Pulmonary artery endothelial cell (primary cell): ENCODE measurements at places on chromosomes 7 and 10.

DNA sequence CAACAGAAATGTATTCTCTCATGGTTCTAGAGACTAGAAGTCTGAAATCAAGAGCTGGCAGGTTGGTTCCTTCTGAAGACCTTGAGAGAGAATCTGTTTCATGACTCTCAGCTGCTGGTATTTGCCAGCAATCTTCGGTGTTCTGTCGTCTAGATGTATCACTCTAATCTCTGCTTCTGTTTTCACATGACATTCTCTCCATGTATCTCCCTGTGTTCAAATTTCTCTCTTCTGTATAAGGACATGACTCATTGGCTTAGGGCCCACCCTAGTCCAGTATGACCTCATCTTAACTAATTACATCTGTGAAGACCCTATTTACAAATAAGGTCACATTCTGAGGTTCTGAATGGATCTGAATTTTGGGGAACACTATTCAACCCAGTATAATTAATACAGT is 82.3 kb downstream of the ANKRD7 start:
- DNase-seq: no peak

DNA sequence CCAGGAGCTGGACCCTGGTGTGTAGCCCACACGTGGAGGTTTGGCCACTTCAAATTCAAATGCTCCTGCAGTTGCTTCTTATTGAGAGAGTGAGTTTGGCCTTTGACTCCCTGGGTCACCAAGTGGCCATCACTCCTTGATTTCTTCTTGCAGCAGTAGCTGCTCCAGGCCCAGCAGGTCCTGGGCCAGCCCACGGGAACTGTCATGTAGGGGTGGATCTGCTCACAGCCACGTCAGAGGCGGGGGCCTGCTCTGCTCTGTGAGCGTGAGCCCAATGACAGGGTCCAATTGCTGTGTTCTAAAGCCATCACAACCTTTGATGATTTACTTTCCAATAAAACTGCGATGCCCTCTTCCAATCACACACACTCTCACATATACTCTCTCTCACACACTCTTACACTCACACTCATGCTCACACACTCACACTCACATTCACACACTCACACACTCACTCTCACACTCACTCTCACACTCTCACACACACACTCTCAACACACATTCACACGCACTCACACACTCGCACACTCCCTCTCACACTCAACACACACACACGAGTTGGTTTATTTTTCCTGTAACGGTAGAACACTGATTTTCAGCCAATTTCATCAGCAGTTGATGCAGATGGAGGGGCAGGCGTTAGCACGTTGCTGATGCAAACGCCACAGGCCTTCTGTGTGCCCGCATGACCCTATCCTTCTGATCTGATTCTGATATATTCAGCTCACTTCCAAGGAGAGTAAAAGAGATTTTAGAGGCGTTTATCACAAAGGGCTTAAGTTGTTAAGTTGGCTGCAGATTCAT is 210.7 kb upstream of the PPP2R2D start:
- DNase-seq: no peak

GRCh38 chr7:130910949-130911944 is 177.2 kb upstream of the KLF14 start:
- DNase-seq: no peak

DNA sequence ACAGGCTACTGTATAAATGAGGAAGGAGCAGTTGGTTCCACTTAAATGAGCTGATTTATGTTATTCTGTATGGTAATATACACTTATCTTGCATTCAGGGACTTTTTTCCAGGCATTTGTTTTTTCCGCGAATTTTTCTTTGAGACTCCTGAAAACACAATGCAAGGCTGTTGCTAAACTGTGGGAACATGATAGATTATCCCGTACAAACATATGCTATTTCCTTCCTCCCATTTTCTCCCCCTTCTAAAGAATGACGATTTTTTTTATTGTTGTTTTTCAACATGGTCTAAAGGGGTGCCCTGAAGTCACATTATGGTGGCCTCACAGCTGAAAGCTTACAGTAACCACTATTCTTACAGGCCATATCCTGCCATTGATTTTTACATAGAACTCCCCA is 523.9 kb upstream of the NRP1 start:
- DNase-seq: peak; percentile 35

- DNase-seq: no peak
Observed at GRCh38 chr10:86931872-86932271, 25.5 kb downstream of the MMRN2 start.

DNA sequence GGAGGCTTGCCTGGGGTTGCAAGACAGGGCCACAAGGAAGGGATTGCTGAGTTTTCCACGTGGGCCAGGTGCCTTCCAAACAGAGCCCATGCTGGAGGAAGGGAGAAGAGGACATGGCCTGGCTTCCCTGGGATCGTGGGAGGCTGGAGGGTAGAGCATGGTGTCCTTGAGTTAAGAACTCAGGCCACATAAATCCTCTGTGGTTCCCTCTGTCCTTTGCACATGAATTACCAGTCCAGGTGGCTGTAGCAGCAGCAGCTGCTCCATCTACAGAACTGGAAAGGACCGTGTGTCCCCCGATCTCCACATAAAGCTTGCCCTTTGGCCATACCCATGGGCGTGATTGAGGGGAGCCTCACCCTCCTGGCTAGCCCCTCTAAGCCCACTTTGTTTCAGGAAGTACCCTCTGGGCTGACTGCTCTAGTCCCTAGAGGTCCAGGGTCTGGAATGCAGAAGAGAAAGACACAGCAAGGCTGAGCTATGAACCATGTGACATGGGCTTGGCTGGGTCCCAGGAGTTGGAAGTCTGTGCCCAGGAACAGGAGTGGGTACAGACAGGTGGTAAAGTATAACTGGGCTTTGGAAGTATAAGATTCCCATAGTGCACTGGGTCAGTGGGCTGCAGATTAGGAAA is 84.9 kb downstream of the C10orf105 start:
- no peak for DNase-seq

GRCh38 chr10:84899268-84899667 is 570.9 kb downstream of the CCSER2 start:
- DNase-seq: no peak

DNA sequence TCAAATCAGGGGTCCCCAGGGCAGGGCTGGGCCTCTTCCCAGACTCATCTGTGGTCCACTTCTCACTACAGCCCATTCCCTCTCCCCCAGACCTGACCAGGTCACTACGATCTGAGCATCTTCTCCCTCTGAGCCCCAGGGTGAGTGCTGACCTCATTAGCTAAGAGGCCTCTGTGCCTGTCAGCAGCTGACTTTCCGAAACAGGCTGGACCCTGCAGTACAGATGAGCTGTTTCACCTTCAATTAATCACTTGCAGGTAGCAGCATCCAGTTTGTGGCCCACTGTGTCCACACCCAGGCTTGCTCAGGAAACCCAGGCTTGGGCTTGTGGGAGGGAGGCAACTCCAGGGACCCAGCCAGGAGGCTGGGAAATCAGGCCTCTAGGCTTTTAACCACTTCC is 24.3 kb downstream of the SRRM3 start:
- no peak for DNase-seq

DNA sequence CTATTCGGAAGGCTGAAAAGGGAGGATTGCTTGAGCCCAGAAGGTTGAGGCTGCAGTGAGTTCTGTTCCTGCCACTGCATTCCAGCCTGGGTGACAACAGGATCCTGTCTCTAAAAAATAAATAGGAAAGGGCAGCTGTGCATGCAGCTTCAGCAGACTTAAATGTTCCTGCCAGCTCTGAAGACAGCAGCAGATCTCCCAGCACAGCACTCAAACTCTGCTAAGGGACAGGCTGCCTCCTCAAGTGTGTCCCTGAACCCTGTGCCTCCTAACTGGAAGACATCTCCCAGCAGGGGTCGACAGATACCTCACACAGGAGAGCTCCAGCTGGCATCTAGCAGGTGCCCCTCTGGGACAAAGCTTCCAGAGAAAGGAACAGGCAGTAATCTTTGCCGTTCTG is 117.9 kb downstream of the CXCL12 start:
- DNase-seq: no peak

DNA sequence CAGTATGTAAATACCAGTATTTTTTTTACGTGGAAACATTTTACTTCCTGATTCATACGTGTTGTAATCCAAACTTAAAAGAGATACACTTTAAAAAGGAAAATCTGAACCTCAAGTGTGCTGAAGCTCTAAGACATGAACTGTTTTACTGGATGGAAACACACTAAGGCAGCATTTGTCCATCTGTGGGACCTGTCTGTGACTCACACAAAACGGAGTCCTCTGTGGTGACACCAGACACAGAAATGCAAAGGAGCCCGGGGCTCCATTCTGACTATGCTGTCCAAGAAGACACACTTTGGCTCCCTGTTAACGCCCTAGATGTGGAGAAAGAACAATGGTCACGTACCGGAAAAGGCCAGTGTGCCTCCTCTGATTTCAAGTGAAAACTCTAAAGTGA is 23.9 kb downstream of the RNF133 start:
- no peak for DNase-seq

DNA sequence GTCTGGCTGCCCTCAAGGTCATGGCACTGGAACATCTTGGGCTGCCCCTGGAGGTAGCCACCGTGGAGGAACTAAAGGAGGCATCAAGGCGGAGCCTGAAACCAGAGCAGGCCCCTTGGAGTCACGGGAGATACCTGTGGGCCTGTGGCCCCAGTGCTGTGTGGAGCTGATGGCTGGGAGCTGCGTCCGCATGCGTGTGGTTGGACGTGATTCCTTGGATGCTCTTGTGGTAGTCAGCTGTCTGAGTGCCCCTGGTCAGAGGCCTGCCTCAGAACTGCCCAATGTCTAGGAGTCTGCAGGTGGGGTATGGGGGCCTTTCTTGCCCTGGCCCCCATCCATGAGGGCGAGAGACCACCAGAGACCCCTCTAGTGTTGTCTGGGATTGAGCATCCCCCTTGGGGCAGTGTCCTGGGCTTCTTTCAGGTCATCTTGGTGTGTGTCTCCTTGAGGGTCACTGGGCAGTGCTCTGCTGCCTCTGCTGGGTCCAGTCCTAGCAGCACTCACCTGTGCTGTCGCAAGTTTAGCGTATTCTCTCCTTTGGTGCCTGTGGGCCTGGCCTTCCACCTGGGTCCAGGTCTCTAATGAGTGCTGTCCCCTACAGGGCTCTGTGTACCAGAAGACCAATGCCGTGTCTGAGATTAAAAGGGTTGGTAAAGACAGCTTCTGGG is 8.1 kb downstream of the PGAM2 start:
- no peak for DNase-seq

DNA sequence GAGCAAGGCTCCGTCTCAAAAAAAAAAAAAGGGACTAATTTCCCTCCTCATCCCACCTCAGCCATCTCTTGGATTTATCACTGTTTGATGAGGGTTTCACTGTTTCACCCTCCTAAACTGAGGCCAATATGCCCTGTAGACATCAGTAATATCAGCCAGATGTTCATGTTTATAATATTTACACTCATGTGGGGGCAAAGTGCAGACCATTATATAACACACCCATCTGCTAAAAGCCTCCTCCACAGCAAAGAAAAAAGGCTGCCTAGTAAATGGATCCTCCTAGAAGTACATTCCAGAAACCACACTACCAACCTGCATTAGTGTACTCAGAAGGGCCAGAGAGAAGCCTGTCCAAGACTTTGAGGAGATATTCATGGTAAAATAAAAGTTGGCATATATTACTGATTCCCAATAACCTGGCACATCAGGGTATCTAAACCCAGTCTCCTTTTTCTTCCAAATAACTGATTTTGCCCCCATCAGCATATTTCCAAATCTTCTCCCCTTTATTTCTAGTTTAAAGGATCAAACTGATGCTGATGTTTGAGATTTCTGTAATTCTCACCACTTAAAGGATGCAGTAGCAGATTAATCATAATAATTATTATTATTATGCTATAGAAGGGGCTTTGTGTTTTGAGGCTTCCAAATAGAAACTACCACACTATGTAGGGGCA is 55.1 kb downstream of the LGI1 start:
- no peak for DNase-seq

DNA sequence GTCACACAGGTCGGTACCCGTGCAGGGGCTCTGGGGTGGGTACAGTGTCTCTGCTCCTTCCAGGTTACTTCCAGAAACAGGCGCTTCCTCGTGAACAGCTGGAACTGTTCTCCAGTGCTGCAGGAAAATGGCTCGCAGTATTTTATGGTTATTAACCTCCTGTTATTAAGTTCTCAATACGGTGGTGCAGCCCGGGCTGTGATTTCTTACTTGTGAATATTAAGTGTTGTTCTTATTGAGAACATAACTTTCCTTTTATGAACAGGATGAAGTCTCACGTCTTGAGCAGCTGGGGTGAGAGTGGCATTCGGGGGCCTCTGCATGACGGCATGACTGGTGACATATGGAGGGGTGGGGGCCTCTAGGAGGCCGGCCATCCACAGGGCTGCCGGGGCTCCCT is 430.8 kb downstream of the GLRX3 start:
- no peak for DNase-seq

- DNase-seq: no peak
Observed at GRCh38 chr10:30600005-30600404, 29.5 kb downstream of the LYZL2 start.

DNA sequence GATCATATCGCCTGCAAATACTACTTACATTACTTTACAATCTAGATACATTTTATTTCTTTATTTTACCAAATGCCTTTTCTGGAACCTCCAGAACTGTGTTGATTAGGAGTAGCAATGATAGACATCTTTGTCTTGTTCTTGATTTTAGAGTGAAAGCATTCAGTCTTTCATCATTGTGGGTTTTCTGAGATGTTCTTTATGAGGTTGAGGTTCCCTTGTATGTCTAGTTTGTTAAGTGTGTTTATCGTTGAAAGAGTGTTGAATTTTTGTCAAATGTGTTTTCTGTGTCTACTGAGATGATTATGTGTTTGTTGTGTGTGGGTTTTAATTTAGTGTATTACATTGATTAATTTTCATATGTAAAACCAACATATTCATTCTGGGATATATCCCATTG is 17.1 kb downstream of the SEPTIN7 start:
- no peak for DNase-seq

DNA sequence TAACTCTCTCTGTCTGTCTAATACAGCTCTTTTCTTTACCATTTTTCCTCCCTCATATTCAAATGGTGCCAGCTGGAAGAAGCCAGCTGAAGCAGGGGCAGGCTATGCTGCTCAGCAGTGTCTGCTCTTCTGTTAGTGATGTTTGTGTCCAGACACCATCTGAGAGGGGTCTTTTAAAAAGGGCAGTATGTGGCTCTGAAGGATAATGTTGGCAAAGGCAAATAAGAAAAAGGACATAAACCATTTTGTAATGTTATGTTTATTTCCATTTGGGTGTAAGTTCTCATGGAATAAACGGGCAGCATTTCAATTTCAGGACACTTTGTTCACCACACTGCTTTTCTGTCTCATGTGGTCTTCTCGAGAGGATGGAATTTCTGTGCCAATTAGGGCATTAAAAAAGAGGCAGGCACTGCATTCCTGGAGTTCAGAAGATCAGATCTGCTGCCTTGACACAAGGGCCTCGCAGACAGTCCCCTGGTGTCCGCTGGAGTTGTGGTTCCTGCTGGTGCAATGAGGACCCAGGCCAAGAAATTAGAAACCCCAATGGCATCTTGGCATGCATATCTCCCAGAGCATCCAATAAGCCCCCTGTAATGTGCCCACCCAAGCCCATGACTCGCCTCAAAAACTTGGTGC is 109.0 kb upstream of the ELMO1 start:
- DNase-seq: no peak
